ENCODE measurements at places on chromosomes 4 and X. TPM values are rescaled to one million over a fixed set of nuclear protein-coding genes. Genes with fewer than 3 reads are reported as not detected.

DNA sequence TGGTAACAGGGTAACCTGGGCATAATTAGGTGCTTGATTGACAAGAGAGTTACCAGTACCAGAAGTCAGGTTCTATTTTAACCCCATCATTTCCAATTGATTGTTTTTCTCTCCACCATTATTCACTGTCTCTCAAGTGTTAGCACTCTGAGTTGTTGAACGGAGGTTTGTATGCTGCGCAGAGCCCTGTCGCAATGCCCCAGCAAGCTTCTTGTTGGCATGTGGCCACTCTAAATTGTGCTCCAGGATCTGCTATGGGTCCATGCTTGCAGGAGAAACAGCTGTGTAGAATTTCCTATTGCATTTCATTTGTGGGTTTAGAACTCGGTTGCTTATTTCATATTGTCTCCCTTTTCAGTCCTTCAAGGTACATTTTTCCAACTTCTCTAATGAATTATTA, 98.2 kb downstream of the KLHL8 start:
- no peak for DNase-seq

TBC1D1 gene
- total RNA-seq, result 89.0 TPM

DNA sequence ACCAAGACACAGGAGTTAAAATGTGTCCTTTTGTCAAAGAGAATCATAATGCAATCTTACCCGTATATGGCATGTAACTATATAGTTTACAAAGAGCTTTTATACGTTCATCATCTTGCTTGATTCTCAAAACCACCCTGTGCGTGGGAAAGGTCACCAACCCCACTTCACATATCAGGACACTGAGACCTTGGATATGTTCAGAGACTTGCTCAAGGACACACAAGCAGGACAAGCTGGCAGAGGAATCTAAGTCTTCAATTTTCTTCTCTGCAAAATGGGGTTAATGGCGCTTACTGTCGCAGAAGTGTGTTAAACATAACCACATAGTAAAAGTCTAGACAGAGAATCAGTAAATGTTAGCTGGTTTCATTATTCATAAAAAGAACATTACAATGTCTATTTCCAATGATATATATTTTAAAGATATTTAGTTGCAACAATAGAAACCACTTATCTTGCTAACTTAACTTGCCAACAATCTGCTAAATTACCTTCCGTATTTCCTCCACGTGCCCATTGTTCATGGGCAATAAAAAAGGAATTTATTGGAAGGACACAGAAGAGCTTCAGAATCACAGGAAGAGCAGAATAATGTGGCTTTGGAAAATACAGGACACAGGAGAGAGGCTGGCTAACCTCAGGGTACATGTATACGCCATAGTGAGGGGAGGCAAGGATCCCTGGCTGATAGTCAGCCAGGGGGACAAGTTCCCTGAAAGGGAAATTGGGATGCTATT, 64.6 kb upstream of the TAPT1 start:
- no peak for DNase-seq

DNA sequence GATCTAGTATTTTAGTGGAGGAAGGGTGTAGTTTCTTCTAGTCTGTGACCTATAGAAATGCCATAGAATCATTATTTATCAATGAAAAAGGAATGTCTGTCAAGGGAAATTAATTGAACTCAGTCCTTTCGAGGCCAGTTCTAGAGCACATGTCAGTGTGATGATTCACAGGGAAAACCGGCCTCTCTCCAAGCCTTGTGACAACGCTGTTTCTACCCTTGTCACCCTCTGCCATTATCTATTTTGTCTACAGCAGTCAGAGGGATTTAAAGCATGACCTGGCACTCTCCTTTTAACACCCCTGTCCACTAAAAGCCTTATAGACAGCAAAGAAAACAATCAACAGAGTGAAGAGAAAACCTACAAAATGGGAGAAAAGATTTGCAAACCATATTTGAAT, 119.8 kb downstream of the DRD5 start:
- DNase-seq, result no peak

ARX gene
- total RNA-seq, result not detected

Measured in PC-3 (cell line).